Stimulated activated CD4-positive, alpha-beta T cell treated with anti-CD3 and anti-CD28 coated beads, Interleukin-2, amount 100 ng/mL, for 4 hours (primary cell): ENCODE measurements at places on chromosomes 16 and 17.
A peak's percentile ranks its signal among the peaks of the same experiment; 100 is the strongest.

DNA sequence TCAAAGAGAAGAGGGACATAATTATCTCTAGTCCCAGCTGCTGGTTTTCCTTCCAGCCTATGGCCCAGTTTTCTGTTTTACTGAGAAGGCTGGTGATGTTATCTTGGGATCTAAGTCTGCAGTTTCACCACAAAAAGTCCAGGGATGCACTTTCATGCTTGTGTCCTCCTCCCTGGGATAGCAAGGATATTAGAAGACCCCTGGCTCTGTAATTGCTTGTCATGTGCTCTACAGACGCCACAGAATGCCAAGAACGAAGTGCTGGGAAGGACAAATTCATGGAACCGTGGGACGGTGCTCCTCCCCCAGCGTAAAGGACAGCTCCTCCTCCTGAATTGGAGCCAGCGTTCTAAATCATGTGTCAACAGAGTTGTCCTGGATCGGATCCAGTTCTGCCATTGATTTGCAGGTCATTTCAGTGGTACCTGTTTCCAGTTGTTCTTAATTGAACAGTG, 8.6 kb downstream of the MAPT start:
- DNase-seq, result no peak

GRCh38 chr17:16882243-16882925, 89.5 kb downstream of the TNFRSF13B start:
- DNase-seq, result no peak

GRCh38 chr16:12675852-12676251, 127.8 kb downstream of the CPPED1 start:
- DNase-seq, result no peak

GRCh38 chr16:85079785-85080570, 32.3 kb downstream of the CIBAR2 start:
- DNase-seq, result no peak

GRCh38 chr16:82924075-82924854, 297.5 kb downstream of the CDH13 start:
- DNase-seq, result no peak

- DNase-seq, result no peak
These were observed 30.8 kb downstream of the AXIN2 start for GRCh38 chr17:65530523-65531255.

GRCh38 chr17:56786989-56787482, 46.7 kb downstream of the C17orf67 start:
- peak; percentile 49 for DNase-seq

GRCh38 chr16:88282564-88283395, 100.0 kb upstream of the ZNF469 start:
- DNase-seq, result no peak

DNA sequence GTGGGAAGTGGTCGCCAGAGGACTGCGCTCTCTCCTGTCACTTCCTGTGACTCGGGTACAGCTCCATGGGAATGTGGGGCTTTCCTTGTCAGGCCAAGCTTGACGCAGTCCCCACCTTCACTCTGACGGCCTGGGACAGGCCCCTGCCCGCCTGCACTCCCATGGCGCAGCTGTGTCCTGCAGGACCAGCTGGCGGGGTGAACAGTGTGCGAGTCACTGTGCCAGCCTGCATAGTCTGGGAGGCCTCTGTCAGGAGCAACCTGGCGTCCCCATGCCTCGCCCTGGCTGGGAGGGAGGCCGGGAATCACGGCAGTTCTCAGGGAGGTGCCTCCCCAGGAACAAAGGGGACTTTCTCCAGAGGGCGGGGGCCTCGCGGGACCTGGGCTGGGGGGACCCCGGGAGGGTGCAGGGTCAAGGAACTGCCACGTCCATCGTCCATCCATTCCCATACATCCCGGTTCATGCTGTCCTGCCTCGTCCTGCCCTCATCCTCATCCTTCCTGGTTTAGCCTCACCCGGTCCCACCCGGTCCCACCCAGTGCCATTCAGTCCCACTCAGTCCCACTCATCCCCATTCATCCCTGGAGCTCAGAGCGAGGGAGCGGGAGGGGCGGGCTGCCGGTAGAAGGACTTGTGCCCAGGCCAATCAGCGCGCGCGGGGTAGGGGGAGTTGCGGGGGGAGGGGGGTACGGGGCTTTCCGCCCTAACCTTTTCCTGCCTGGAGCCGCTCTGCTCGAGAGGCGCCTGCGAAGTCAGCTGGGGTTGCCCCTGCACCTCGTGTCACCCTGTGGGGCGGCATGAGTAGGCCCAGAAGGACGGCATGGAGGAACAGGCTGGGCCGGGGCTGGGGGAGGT, 13.4 kb downstream of the FLYWCH1 start:
- no peak for DNase-seq

GRCh38 chr17:12472252-12473173, 193.2 kb upstream of the MYOCD start:
- no peak for DNase-seq

GRCh38 chr17:67649891-67650290, 67.8 kb upstream of the NOL11 start:
- no peak for DNase-seq

DNA sequence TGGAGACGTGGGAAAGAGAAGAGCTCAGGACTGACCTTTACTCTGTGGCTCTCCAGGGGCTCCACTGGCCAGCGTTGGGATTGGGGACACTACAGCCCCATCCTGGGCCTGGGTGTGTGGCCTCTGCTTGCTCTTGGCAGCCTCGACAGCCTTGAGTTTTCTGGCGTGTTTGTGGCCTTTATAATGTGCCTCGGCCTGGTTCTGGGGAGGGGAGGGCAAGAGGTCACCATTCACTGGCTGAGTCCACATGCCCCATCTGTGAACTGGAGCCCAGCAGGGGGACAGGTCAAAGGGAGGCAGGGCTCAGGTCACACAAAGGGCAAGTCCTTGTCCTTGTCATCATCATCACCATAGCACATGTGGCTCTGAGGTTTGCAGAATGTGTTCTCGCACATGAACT, 11.7 kb downstream of the NKIRAS2 start:
- DNase-seq, result no peak
